ENCODE measurements at places on chromosomes 7 and 10.
A peak's percentile ranks its signal among the peaks of the same experiment; 100 is the strongest.

DNA sequence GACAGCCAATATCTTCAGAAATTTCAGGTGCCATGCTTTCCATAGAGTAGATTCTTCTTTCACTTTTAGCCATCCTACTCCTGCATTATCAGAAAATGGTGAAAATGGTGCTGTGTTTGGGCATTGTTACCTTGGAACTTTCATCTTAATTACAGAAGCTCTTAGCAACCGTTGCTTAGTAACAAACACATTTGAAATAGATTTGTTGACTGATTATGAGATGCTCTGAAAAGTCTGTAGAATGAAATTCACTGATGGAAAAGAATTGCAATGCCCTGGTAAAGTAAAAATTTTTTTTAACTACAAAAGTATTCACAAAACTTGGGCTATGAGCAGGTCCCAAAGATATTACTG lies 249.3 kb upstream of the NEBL start:
- DNase-seq = no peak

- peak; percentile 94 for DNase-seq
Observed at GRCh38 chr7:47690902-47691558, 109.1 kb upstream of the TNS3 start.

- peak; percentile 99 for DNase-seq
Observed at GRCh38 chr10:93437086-93437945, 44.8 kb downstream of the MYOF start.

DNA sequence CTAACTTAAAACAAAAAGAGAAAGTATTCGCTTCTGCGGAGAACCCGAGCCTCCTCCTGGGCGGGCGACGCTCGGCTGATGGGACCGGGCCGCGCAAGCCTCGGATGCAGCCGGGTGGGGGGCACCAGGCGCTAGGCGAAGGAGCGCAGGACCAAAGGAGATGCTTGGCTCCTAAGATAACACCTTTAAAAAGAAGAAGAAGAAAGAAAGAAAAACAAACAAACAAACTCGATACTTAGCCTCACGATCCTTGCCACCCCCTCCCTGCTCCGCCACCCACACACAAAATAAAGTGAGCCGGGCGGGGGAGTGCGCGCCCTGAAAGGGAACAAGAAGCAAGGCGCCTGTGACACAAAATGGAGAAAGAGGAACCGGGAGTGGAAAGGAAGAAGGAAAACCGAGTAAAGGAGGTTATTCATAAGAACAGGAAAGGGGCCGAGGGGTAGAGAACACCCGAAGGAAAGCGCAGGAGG lies 34.0 kb upstream of the EBLN1 start:
- DNase-seq = peak; percentile 54
